ENCODE measurements at places on chromosomes 3 and 15. TPM values are rescaled to one million over a fixed set of nuclear protein-coding genes. Genes with fewer than 3 reads are reported as not detected.

- H3K27ac ChIP-seq: no peak overlapping the region
- H3K4me3 ChIP-seq: no peak overlapping the region
- DNase-seq: no peak
These were observed 31.1 kb downstream of the VGLL4 start for GRCh38 chr3:11612515-11613188.

Gene AAGAB
- total RNA-seq: 76.1 TPM

Gene ATP6V1A
- 48.0 TPM for total RNA-seq

DNA sequence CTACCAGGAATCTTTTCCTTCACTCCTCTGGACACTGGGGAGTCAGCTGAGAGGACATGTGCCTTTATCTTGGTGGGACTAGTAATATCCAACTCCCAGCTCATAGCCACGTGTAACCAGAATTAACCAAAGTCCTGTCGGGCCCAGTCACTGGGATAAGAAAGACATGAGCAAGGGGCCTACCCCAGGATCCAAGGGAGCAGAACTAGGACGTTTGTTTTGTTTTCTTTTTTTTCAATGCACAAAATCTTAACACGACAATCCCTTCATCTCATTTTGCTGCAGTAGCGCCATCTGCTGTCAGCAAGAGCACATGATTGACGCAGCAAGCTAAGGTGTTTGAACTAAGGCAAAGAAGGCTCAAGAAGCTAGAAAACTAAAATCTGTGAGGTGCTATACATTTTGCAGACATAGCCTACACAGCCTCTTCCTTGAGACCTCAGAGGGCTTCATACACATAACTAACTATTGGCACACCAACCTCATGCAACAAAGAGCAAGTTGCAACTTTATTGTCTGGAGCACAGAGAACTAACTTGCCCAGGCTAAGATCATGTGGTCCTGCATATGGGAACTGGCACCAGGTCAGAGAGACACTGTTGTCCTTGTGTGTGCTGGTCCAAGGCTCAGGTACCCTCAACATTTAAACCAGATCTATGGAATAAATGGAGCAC lies 43.6 kb downstream of the RLBP1 start:
- H3K4me1 ChIP-seq: no peaks in the 10 kb centered on the region
- peak; percentile 45 for DNase-seq
- peaks cover 10% of the 10 kb centered on the region for H3K36me3 ChIP-seq
- H3K4me3 ChIP-seq: no peak overlapping the region

GRCh38 chr3:54547051-54547450 lies 380.8 kb downstream of the LRTM1 start:
- H3K36me3 ChIP-seq: no peaks in the 10 kb centered on the region
- H3K27ac ChIP-seq: no peak overlapping the region
- no peak overlapping the region for H3K4me3 ChIP-seq
- no peak for DNase-seq

- H3K36me3 ChIP-seq: no peaks in the 10 kb centered on the region
- H3K27ac ChIP-seq: no peak overlapping the region
- H3K27me3 ChIP-seq: no peaks in the 10 kb centered on the region
- DNase-seq: no peak
- no peaks in the 10 kb centered on the region for H3K4me1 ChIP-seq
These were observed 90.2 kb upstream of the SLC6A11 start for GRCh38 chr3:10725846-10726245.

DNA sequence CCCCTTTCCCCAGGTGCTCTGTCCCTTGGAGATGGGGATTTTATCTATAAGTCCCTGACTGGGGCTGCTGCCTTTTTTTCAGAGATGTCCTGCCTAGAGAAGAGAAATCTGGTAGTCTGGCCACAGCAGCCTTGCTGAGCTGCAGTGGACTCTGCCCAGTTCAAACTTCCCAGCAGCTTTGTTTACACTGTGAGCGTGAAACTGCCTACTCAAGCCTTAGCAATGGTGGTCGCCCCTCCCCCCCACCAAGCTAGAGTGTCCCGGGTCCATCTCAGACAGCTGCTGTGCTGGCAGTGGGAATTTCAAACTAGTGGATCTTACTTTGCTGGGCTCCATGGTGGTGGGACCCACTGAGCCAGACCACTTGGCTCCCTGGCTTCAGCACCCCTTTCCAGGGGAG lies 38.9 kb downstream of the TMEM266 start:
- H3K27me3 ChIP-seq: no peaks in the 10 kb centered on the region
- H3K36me3 ChIP-seq: no peaks in the 10 kb centered on the region
- DNase-seq: no peak
- no peaks in the 10 kb centered on the region for H3K4me1 ChIP-seq
- H3K4me3 ChIP-seq: no peak overlapping the region
- H3K27ac ChIP-seq: no peak overlapping the region

DNA sequence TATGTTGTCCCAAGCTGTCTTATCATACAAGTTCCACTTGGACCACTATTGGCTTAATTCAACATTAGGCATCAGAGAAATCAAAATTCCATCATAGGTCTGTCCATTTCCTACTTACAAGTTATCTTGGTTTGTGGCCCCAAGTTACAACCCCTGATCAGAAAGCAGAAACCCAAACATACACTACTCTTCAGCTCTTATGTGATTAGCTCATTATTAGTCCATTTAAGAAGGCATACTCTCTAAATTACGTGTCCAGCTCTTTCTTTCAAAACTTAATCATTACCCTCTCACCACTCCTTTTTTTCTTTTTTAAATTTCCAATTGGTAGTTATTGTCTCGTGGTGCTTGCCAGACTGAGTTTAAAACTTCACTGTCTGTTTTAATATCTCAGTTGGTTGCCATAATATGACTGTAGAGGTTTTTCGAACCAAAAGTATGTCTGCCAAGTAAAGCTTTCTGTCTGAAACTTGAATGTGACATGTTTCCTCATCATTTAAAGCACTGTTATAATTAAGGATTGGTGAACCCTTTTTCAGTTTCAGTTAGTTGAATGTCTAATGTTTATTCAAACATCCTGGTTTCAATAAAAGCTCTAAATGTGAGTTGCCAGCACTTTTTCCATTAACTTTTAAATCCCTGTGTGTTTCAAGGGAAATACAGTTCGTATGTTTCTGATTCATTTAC lies 150.3 kb downstream of the SAMMSON start:
- DNase-seq: no peak
- no peaks in the 10 kb centered on the region for H3K36me3 ChIP-seq
- H3K4me3 ChIP-seq: no peak overlapping the region
- H3K27ac ChIP-seq: no peak overlapping the region

DNA sequence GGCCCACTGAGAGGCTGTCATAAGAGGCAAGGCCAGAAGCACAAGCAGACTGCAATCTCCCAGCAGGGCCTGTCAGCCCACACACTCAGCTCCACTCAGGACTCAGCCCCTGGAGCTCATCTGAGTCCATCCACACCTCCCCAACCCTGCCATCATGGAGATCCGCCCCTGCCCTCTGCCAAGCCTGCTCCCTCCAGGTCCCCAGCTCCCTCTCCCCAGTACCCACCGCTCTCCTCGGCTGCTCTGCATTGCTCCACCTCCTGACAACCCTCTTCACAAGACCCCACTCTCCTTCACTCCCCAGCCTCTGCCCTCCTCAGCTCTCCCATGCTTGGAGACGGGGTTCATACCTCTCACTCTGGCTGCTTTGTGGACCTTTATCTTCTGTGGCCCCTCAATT lies 11.1 kb downstream of the POC1A start:
- no peaks in the 10 kb centered on the region for H3K27me3 ChIP-seq
- no peaks in the 10 kb centered on the region for H3K36me3 ChIP-seq
- DNase-seq: no peak
- no peak overlapping the region for H3K27ac ChIP-seq

DNA sequence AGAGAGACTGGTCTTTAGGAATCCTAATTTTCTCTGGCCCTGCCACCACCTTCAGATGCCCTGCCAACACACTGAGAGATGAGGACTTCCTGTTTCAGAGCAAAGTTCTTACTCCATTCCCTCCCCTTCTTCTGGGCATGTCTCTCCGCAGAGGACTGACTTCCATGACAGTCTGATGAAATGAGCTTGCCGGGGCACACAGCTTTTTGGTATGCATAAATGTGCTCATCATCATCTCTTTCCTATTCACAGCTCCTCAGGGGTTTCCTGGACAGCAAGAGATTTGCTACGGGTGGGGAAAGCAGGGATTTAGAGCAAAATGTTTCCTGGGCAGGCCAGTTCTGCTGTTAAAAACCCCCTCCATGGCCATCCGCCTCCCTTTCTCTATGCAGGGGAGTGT lies 27.6 kb upstream of the SEMA6D start:
- DNase-seq: no peak
- H3K27ac ChIP-seq: no peak overlapping the region
- H3K36me3 ChIP-seq: no peaks in the 10 kb centered on the region

DNA sequence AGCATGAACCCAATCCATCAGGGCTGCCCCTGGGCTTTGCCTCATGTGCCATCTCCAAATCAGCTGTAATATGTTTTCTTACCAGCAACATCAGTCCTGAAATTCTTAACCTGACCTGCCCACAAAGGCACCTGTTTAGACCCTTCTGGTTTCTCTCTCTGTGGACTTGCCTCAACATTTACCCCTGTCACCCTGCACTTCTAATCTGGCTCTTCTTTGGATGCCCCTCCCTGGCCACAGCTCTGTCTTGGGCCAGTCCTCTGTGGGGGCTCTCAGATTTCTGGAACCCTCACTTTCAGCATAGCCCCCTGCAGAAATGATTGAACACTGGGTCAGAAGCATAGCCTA lies 168.7 kb upstream of the STAC start:
- no peak overlapping the region for H3K4me3 ChIP-seq
- no peak for DNase-seq
- H3K27ac ChIP-seq: no peak overlapping the region

GRCh38 chr3:36877930-36878685 lies 66.7 kb downstream of the TRANK1 start:
- H3K4me1 ChIP-seq: peaks cover 43% of the 10 kb centered on the region
- DNase-seq: no peak
- H3K27me3 ChIP-seq: no peaks in the 10 kb centered on the region
- H3K27ac ChIP-seq: no peak overlapping the region
- peaks cover 5% of the 10 kb centered on the region for H3K36me3 ChIP-seq

GRCh38 chr3:38345879-38346586 lies 552 bp upstream of the XYLB start:
- H3K4me3 ChIP-seq: peak overlapping the region; percentile 59
- no peaks in the 10 kb centered on the region for H3K4me1 ChIP-seq
- DNase-seq: no peak
- H3K36me3 ChIP-seq: no peaks in the 10 kb centered on the region
- H3K27ac ChIP-seq: no peak overlapping the region

- no peak for DNase-seq
- no peaks in the 10 kb centered on the region for H3K27me3 ChIP-seq
- no peak overlapping the region for H3K4me3 ChIP-seq
- H3K4me1 ChIP-seq: no peaks in the 10 kb centered on the region
- no peak overlapping the region for H3K27ac ChIP-seq
These were observed 46.4 kb downstream of the TIPARP start for GRCh38 chr3:156720826-156721225.

DNA sequence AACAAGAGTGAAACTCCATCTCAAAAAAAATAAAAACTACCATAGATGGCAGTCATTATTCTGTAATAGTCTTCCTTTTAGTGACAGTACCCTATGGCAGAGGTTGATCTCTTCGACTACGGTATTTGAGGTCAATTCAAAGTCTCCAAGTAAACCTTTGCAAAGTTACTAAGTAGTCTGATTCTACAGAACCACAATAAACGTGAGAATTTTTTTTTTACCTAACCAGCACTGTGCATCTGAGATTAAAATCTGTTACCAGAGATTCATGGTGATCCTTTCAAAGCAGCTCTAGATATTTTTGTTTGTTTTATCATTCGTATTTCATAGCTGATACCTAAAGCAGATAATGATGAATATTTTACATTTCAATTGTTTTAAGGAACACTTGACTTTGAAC lies 86.6 kb upstream of the CHD2 start:
- H3K4me1 ChIP-seq: peaks cover 64% of the 10 kb centered on the region
- no peak for DNase-seq
- no peaks in the 10 kb centered on the region for H3K27me3 ChIP-seq
- no peaks in the 10 kb centered on the region for H3K36me3 ChIP-seq

DNA sequence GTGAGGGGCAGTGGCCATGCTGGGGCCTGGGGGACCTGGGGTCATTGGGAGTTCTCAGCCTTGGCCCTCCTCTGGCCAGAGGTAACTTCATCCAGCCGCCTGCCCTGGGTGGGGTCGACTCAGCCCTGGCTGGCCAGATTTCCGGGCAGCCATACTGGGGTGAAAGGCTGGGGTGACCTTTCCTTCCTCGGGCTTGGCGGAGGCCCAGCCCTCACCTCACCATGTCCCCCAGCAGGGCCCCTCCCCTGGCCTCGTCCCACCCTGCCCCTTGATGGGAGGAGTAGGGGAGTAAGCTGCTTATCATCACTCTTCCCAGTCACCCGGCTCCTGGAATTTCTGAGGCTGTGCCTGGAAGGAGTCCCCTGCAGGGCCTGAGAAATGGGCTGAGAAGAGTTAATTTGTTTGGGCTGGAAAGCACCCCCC lies 5.4 kb downstream of the SEMA3F start:
- no peak overlapping the region for H3K27ac ChIP-seq
- no peaks in the 10 kb centered on the region for H3K36me3 ChIP-seq
- DNase-seq: no peak
- H3K4me1 ChIP-seq: peaks cover 10% of the 10 kb centered on the region
- H3K27me3 ChIP-seq: peaks cover 13% of the 10 kb centered on the region

Gene STRIT1
- total RNA-seq: not detected

Gene ERICH6
- not detected for total RNA-seq

- peak overlapping the region; percentile 47 for H3K4me3 ChIP-seq
- H3K36me3 ChIP-seq: no peaks in the 10 kb centered on the region
- H3K4me1 ChIP-seq: peaks cover 14% of the 10 kb centered on the region
- H3K27ac ChIP-seq: no peak overlapping the region
- no peak for DNase-seq
These were observed 15.3 kb upstream of the NRROS start for GRCh38 chr3:196624067-196624790.
